AG10803 (cell line): ENCODE measurements at places on chromosomes 12 and 14.

GRCh38 chr14:68099495-68100045 is 280.0 kb downstream of the RAD51B start:
- DNase-seq: no peak

- DNase-seq: no peak
Observed at GRCh38 chr12:110721570-110721969, 21.1 kb downstream of the PPP1CC start.

- DNase-seq: no peak
Observed at GRCh38 chr12:106311139-106311538, 8.6 kb downstream of the TCP11L2 start.

GRCh38 chr14:71398450-71398849 is 491.2 kb downstream of the PCNX1 start:
- DNase-seq: no peak

DNA sequence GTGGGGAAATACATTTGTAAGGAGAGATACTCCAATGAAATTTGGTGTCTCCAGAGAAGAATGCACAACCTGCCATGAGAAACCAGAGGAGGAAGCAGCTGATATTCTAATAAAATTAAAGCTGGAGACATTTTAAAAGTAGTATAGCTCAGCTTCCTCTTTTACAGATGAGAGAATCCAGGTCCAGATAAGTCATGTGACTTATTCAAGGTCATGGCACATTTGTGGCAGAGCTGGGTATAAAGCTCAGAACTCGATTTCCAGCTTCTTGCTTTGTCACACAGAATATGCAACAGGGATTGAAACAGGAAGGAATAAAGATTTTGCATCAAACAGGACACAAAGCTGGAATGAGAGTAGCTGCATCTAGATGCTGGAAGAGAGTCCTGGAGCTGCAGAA is 174.8 kb downstream of the EMP1 start:
- DNase-seq: no peak
